ENCODE measurements at places on chromosomes 5 and 9. TPM values are rescaled to one million over a fixed set of nuclear protein-coding genes. Genes with fewer than 3 reads are reported as not detected.
A peak's percentile ranks its signal among the peaks of the same experiment; 100 is the strongest.

DNA sequence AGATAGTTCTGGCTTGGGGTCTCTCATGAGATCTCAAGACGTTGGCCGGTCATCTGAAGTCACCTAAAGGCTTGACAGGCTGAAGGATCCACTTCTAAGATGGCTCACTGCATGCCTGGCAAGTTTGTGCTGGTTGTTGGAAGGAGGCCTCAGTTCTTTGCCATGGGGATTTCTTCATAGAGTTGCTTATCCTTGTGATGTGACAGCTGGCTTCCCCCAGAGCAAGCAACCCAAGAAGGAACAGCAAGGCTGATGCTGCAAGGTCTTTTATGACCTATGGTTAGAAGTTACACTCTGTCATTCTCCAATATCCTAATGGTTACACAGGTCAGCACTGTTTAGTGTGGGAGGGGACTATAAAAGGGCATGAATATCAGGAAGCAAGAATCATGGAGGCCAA is 20.7 kb upstream of the GRPEL2 start:
- DNase-seq, result no peak

DNA sequence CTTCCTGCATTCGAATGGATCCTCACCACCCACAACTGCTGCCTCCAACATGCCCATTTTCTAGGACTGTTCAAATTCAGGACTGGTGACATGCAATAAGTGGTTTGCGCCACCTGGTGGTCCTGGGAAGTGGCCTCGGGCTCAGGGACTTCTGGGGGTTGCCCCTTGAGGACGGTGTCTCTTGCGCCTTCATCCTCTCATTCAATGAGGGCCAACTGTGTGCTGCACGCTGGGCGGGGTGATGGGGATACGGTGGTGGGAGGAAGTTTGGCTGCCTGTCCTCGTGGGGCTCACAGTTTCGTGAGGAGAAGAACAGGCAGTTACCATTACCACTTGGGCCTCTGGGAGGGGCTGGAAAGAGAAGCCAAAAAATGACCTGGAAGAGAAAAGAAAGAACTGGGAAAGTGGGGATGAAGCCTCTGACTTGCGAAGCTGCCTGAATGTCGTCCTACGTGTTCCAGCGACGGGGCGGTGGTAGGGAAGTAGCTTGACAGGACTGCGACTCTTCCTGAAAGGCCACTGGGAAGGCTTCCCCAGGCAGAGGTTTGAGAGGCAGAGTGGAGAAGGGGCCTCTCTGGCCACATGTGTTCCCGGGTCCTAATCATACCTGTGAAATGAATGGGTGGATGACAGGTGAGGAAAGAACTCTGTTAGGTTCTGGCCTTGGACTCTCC is 49.0 kb downstream of the PSD2 start:
- no peak for DNase-seq

GRCh38 chr5:128424646-128425045 is 113.4 kb downstream of the FBN2 start:
- no peak for DNase-seq

- DNase-seq, result no peak
These were observed 1.6 kb downstream of the FER start for GRCh38 chr5:108749128-108749861.

Gene KCNV2
- polyA plus RNA-seq, result 0.10 TPM

DNA sequence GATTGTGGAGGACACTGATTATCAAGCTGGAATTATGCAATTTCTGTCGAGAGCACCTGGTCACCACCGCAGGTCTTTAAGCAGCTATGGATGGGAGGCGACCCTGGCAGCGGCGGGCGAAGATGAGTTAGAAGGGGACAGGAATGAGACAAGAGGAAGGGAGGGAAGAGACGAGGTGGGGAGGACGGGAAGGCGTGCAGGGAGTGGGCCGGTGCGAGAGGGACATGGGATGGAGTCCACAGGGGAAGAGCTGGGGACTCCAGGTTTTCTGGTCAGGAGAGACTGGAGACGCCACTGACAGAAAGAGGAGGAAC is 192.3 kb downstream of the MELK start:
- DNase-seq, result no peak

GRCh38 chr9:21506626-21507482 is 24.7 kb upstream of the IFNE start:
- DNase-seq, result no peak

DNA sequence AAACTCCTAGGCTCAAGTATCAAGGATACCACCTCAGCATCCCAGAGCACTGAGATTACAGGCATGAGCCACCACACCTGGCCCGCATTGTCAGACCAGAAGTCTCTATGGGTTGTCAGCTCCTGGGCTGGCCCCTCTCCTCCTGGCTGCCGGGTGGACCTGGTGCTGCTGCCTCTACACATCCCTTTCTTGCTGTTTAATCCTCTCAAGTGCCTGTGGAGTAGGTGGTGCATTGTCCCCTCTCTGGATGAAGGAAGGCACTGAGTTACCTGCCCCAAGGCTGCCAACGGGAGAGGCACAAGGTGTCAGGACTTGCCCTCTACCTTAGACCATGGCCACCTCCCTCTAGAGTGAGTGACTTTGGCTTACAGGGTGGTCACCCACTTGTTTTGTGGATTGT is 37.4 kb downstream of the PHF2 start:
- DNase-seq, result no peak

Gene CCDC183
- 7.4 TPM for polyA plus RNA-seq

DNA sequence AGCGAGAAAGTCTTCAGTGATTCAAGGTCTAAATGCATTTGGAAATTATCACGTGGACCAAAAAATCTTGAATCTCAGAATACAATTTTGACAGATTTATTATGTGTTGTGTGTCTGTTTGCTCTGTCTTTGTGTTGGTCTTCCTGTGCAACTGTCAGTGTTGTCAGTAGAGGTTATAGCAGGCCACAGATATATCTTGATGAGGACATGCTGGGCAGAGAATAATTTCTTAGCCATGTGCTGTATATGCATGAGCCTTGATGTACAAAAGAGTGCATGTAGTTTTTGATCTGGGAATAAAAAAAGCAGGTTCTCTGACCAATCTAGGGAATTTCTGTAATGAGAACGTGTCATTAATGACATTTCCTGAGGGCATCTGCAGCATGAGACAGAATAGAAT is 57.6 kb downstream of the ZSWIM6 start:
- DNase-seq, result no peak

- DNase-seq, result no peak
These were observed 46.1 kb downstream of the ENC1 start for GRCh38 chr5:74594137-74595040.

Gene NUTM2G
- polyA plus RNA-seq, result 4.0 TPM

GRCh38 chr9:15357050-15357653 is 50.1 kb upstream of the TTC39B start:
- no peak for DNase-seq

GRCh38 chr9:38006163-38006562 is 62.9 kb downstream of the SHB start:
- DNase-seq, result no peak

DNA sequence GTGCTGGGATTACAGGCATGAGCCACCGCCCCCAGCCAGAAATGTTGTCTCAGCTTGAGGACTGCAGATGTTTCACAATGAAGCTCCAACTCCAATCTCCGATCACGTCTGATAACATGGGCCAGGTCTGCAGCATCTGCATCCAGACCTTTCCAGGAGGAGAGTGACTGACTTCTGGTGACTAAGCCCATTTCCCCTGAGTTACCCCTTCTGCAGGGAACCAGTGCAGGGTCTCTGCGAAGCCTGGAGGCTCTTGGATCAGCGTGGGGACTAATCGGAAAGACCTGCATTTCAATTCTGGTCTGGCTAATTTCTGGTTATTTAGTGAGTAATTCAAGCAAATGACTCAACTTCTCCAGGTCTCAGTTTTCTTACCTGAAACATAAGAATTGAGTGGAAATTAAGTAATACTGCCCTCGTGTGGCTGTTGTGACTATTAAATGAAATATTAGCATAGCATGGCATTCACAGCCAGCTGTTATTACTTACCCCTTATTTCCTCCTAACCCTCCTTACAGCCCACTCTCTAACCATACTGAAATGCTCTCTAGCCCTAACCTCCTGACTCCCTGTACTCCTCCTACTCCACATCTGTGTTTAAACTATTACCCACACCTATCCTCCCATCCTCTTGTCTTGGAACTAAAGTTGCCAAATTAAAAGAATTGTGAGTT is 2.2 kb upstream of the GNPDA1 start:
- DNase-seq, result peak; percentile 26

DNA sequence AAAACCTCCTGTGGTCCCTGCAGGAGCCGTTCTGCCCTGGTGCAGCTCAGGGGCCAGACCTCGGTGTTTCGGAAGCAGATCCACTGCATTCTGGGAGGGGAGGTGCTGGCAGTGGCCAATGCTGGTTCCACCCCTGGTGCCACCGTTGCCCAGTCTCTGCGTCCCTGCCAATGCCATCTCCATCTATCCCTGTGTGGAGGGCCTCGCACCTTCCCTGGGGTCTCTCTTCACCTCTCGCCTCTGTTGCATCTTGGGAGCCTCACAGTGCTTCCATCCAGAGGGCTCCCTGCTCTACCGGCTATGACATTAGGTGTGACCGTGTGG is 15.3 kb downstream of the NCS1 start:
- no peak for DNase-seq

Gene IFNB1
- not detected for polyA plus RNA-seq

DNA sequence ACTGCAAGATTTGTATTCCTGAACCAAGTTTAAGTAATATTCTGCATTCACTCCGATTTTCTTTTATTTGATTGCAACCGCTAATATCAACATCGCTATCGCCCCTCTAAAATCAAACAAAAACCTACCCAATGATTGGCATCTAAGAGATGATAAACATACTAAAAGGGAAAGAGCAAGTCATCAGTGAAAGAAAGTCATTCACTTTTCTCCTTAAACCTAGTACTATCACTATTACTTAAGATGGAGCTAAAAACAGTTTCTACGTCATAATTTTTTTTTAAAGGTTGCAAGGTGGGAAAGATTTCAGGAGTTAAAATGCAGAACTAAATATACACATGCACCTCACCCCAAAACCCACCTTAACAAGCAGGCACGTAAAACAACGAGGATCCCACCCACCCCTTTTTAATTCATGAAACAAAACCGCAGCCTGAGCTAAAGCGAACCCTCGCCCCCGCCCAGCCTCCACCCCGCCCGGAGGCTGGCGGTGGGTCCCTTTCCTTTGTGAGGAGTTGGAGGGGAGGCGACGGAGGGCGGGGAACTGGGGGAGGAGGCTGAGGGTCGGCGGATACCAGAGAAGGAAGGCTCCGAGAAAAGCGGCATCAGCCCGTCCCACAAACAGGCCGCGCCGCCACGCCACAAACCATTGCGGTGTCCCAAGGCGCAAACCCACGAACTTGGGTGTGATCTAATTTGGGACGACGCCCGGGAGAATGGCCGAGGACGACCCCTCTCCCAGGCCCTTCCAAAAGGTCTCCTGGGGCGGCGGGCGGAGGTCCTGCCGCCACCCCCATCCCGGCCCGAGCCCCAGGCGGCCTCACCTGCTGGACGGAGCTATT is 861 bp downstream of the UBQLN1 start:
- DNase-seq, result peak; percentile 29

DNA sequence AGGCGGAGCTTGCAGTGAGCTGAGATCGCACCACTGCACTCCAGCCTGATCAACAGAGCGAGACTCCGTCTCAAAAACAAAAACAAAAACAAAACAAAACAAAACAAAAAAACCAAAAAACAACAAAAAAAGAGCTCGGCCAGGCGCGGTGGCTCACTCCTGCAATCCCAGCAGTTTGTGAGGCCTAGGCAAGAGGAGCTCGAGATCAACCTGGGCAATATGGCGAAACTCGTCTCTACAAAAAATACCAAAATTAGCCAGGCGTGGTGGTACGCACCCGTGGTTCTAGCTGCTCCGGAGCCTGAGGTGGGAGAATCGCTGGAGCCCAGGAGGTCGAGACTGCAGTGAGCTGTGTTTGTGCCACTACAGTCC is 20.2 kb downstream of the TRIM7 start:
- DNase-seq, result no peak

DNA sequence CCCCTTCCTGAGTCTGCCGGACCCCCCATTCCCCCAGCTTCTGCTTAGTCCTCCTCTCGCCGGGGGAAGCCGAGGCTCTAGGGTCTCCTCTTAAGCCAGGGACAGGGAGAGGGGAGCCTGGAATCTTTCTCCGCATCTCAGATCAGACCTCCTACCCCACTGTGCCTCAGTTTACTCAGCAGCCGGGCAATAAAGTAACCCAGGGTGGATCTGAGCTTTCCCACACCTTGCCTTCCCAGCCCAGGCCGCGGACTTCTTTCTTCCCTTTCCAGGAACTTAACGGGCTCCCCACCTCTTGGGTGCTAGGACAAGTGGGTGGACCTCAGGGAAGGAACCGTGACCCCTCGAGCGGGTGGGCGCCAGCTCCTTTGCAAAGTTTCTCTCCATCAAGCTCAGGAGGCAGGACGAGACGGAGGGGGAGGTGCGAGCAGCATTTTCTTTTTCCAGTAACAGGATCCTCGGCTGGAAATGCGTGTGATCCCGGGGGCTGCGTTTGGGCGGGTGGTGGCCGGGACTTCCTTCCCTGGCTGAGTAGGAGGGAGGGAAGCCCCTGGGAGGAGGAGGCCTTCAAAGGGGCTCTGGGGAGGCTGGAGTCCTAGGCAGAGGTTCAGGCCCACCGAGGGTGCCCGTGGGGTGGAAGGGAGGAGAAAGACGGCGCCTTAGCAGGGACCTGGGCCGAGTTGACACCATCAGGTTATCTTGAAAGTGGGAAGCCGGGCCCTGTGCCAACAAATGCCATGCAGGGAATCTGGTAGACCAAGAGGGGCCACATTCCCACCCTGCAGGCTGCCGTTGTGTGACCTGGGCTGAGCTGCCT is 795 bp downstream of the DAB2IP start:
- DNase-seq, result no peak

Gene RPL35
- polyA plus RNA-seq, result 925 TPM

- no peak for DNase-seq
These were observed 8.7 kb downstream of the PHYKPL start for GRCh38 chr5:178223828-178224335.

DNA sequence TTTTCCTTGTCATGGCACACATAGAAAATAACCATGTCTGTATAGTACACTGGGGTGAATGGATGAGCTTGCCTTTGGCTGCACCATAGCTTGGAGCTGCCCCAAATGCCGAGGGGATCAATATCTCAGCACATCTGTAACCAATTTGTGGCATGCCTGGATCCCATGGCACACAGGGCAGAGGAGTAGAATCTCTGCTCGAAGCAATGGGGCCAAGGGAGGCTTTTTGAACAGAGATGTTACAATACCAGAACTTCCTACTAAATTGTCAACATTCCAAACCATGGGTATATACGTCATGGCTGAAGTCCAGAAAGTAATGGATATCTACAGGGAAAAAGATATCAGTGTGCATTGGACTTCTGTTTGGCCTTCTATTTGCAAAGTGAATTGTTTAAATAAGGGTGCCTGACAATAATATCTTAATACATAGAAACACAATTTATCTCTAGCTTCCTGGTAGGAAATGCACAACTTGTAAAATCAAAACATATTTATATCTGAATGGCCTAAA is 39.0 kb downstream of the ESM1 start:
- DNase-seq, result no peak

Gene HRCT1
- polyA plus RNA-seq, result 0.47 TPM

GRCh38 chr9:31542384-31543055 is 841.9 kb upstream of the ACO1 start:
- DNase-seq, result peak; percentile 13

GRCh38 chr5:109312695-109313094 is 97.1 kb downstream of the PJA2 start:
- DNase-seq, result no peak

- peak; percentile 28 for DNase-seq
These were observed 2.1 kb downstream of the ANP32B start for GRCh38 chr9:97985058-97985861.
